ENCODE measurements at places on chromosomes 3 and 15. TPM values are rescaled to one million over a fixed set of nuclear protein-coding genes. Genes with fewer than 3 reads are reported as not detected.

The SLC9C1 gene
- not detected for total RNA-seq

The EOGT gene
- 10.8 TPM for total RNA-seq

The MAN2A2 gene
- total RNA-seq: 11.6 TPM

The EPHA6 gene
- total RNA-seq: not detected

The NTRK3 gene
- total RNA-seq: 2.5 TPM

The GOLGA8J gene
- not detected for total RNA-seq

The SI gene
- not detected for total RNA-seq

The CLDN18 gene
- total RNA-seq: not detected

DNA sequence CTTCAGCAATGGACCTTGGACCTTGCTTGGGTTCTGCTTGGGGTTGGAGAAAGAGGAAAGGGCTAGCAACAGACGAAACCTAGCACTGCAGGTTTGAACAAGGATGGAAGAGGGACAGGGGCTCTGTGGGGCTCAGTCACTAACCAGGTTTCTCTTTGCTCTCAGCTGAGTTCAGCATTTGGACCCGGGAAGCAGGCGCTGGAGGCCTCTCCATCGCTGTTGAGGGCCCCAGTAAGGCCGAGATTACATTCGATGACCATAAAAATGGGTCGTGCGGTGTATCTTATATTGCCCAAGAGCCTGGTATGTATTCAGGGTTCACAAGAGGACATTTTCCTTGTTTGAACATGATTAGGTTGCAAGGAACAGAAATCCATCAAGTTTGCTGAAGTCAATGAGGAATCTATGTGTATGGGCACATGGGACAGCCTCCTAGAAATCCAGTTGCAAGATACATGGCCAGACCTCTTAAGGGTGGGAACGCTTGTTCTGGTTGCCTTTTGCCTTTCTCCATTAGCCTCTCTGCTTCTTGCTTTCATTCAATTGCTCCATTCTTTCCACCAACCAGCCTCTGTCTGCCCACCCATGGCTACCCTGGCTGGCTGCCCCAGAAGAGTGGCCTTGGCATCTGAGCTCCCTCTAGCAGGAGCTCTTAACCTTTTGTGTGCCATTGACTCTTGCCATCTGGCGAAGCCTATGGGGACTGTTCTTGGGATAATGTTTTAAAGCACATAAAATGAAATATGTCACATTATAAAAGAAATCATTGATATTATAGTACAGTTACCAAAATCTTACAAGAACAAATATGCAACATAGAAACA is 55.9 kb downstream of the DNASE1L3 start:
- DNase-seq: no peak

GRCh38 chr3:184911570-184911969 is 99.6 kb downstream of the VPS8 start:
- DNase-seq: no peak

DNA sequence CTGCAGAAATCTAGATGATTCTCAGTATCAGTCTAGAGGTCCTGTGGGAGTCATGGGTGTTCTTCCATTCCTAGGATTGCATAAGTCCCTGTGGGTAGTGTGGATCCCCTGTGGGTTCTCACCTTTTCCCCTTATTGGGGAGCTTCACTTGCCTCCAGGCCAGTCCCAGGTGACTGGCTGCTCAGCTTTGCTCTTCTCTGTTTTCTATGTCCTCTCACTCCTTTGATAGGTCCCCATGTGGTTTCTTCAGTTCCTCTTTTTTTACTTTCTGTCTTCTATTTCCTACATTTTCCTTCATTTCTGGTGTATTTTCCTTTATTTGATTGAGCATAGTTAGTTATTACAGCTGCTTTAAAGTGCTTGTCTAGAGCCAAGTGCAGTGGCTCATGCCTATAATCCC is 10.9 kb downstream of the TEX55 start:
- peak; percentile 13 for DNase-seq

- DNase-seq: no peak
Observed at GRCh38 chr3:20648294-20648693, 462.3 kb upstream of the SGO1 start.

DNA sequence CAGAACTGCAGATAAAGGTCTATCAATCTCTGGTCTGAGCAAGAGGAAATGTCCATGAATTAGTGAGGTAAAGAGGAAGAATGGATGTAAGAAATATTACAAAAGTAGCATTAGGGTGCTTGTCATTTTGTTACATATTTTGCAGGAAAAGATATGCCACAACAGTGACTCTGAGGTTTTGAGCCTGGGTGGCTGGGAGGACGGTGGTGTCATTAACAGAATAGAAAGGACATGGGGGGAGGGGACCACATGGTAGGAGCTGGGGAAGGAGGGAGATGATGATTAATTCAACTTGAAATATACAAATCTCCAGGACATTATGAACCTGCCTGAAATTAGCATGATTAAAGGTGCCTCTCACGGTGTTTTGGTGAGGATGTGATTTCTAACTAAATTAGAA is 245.5 kb upstream of the MDFIC2 start:
- no peak for DNase-seq

DNA sequence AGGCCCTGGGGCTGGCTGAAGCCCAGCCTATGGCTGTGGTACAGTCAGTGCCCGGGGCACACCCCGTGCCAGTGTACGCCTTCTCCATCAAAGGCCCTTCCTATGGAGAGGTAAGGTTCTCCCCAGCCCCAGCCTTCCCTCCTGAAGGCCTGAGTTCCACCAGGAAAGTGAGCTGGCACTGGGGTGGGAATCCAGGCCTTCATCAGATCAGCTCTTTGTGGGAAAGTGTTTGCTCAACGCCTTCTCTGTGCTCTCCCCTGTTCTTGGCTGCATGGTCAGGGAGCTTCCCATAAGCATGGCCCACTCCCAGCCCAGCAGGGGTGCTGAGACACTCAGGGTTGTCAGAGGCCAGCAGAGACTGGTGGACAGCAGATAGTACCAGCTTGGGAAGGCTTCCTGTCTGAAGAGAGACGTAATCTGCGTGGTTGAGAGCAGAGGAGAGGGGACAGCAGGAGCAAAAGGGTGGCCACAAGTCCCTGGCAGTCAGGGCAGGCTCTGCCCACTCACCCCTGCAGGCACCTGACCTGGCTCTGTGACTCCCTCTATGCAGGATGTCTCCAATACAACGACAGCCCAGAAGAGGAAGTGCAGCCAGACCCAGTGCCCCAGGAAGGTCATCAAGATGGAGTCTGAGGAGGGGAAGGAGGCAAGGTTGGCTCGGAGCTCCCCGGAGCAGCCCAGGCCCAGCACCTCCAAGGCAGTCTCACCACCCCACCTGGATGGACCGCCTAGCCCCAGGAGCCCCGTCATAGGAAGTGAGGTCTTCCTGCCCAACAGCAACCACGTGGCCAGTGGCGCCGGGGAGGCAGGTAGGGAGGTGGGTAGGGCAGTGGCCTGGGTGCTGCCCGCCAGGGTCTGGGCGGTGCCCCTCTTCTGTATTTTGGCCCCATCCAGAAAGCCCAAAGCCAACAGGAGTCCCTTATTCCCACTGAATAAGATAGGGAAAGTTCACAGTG is 38.4 kb downstream of the PML start:
- DNase-seq: no peak

GRCh38 chr3:5181469-5182141 is 5.9 kb upstream of the EDEM1 start:
- DNase-seq: peak; percentile 92

DNA sequence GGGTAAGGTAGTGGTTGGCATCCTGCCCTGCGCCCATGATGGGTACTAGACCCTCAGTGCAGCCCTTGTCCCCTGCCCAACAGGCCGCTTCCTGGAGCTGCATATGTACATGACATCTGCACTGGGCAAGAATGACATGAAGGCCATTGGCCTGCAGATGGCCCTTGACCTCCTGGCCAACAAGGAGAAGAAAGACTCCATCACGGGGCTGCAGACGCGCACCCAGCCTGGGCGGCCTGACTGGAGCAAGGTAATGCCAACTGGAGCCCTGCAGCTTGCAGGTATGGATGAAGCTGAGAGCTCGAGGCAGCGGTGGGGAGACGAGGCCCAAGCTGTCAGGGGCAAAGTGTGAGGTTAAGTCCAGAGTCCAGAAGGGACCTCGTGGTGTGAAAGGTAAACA is 40.8 kb downstream of the NOX5 start:
- DNase-seq: no peak

GRCh38 chr15:80468796-80469195 is 64.6 kb downstream of the ARNT2 start:
- no peak for DNase-seq

GRCh38 chr15:82838096-82838735 is 28.8 kb downstream of the WHAMM start:
- no peak for DNase-seq

- DNase-seq: peak; percentile 91
Observed at GRCh38 chr3:126357295-126358037, at the start of gene KLF15. Gene KLF15, minus strand, starts transcription at chr3:126357408. Its CDS starts 4,486 bp downstream, at chr3:126352922.

- DNase-seq: peak; percentile 0
Observed at GRCh38 chr3:111392894-111393398, 149.1 kb upstream of the CD96 start.

DNA sequence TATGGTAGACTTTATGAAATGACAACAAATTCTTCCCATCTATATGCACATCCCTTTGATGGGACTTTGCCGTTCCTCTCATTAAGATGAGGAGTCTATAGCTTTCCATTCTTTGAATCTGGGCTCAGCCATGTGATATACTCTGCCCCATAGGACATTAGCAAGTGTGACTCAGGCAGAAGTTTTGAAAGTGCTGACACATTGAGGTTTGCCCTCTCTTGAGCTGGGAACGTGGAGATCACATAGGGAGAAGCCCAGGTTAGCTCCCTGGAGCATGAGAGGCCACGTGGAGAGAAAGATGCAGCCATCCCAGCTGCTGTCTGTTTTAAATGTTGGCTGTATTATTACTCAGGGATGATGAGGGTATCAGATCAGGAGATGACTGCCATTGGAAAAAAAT is 67.7 kb upstream of the OXTR start:
- DNase-seq: no peak

DNA sequence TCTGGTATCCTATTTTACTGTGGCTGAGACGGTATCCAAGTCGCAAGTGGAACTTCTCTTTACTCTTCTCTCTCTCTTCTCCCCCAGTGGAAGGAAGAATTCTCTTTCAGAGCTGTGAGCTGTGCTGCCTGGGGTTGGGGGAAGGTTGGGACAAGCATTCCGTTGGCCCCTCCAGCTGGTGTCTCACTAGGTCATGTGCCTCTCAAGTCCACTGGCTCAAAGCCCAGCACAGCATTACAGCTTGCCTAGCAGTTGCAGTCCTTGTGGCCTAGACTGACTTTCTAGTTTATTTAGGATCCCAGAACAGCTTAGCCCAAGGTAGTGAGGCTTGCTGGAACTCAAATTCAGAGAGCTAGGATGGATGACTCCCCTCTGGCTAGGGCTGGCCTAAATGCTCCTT is 76.1 kb upstream of the SPATA16 start:
- DNase-seq: no peak

DNA sequence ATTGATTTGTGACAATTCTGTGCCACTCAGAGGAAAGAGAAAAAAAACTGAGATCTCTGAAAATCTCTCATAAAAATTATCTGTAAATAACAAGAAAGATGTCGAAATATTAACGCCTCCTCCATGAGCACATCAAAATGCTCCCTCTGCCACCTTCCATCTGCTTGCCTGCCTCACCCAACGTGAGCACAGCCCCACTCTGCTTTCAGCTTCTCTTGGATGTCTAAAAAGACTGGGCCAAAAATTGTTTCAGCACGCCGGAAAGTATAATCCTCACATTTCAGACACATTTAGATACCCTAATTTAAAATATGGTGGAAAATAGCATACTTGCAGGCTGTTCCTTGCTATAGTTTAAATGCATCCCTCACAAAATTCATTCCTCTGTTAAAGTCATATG is 57.1 kb downstream of the ERC2 start:
- no peak for DNase-seq

- no peak for DNase-seq
Observed at GRCh38 chr15:57223345-57223744, 153.0 kb upstream of the CGNL1 start.

GRCh38 chr3:185929192-185930151 is 8.3 kb downstream of the TRA2B start:
- DNase-seq: no peak

DNA sequence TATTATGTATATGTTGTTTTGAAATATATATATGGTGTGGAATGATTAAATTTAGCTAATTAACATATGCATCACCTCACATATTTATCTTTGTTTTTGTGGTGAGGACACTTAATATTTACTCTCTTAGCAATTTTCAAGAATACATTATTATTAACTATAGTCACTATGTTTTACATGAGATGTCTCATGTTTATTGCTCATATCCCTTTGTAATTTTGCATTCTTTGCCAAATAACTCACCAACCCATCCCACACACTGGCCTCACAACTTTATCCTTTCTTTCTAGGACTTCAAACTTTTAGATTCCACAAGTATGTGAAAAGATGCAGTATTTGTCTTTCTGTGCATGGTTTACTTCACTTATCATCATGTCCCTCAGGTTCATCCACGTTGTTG is 950.2 kb upstream of the CADM2 start:
- DNase-seq: no peak
